HT1080 (cell line): ENCODE measurements at places on chromosomes 7 and 10. TPM values are rescaled to one million over a fixed set of nuclear protein-coding genes. Genes with fewer than 3 reads are reported as not detected.

DNA sequence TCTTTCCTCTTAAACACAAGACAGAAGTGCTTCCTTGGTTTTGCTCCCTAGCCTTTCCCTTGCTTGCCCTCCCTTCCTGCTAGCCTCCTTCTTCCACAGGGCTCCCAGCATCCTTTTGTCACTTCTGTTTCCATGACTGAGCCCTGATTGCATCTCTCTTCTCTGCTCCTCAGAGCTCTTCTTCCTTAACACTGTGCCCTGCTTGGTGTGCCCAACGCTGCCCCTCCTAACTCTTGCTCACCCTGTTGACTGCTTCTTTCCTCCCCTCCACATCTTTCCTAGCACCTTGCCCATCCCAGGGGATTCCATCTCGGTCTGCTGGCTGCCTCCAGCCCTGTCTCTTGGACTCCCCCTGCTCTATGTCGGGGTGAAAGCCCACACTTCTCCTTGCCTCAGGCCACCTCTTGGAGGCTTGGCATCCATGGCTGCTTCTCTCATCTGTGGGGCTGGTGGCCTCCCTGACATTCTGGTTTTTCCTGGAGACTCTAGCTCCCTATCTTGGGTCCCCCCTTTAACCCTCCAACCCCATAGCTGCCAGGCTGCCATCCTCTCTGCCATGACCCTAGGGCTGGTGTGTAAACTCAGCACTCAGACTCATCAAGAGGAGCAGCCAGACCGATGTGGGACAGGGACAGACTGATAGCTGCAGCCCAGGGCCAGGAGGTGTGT, 5.8 kb downstream of the IGFBP1 start:
- DNase-seq = no peak

GRCh38 chr7:41051535-41051934, 651.4 kb downstream of the INHBA start:
- DNase-seq = no peak

DNA sequence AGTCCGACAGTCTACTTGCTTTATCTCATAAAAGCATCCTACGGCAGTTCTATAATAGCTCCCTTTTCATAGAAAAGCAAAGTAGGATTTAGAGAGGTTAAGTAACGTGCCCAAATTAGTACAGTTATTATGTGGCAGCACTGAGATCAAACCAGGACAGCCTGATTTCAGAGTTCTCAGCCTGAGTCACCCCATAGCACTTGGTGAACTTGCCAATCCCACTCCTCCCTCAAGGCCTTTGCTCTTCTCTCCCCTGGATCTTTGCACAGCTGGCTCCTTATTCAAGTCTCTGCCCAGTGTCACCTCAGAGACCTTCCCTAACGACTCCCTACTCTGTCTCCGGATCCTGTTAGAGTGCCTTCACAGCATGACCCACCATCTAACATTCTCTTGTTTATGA, 438.0 kb upstream of the NFE2L3 start:
- DNase-seq = no peak

DNA sequence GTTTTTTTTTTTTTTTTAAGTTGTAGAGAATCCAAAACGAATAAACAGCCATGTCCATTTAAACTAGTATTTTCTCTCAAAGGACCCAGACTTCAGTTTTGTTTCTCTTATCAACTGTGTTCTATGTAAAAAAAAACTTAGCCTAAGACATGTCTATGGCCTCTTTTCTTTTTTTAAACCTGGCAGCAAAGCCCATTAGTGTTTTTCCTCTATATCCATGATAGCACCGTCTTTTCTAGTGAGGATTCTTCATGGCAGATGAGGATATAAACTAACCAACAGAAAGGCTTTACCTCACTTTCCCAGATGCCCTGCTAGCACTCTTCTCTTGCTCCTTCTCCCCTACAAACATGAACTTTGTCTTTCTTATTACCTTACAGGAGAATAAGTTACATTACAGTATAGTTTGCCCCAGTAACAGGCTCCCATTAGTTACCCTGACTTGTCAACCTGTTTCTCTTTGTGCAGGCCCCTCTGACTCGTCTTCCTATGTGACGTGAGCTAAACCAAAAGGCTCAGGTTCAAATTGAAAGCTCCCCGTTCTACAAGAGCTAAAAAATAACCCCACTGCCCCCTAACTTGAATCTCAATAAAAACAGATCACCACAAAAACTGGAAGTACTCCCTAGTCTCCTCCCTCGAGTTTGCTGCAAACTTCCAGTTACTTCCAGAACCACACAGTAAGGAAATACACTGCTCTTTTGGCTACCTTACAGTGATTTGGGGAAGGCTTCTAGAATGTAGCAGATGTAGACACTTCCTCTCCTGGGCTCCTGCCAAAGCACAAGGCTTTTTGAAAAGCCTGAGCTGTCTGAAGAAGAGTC, 20.1 kb downstream of the P4HA1 start:
- DNase-seq = peak; percentile 47

GRCh38 chr10:110717781-110718589, 73.8 kb downstream of the RBM20 start:
- no peak for DNase-seq

- no peak for DNase-seq
These were observed 32.7 kb upstream of the KLHL7 start for GRCh38 chr7:23072922-23073321.

- no peak for DNase-seq
These were observed 23.7 kb downstream of the ATAD1 start for GRCh38 chr10:87794285-87794684.

GRCh38 chr10:49745756-49746155, 16.4 kb downstream of the OGDHL start:
- no peak for DNase-seq

DNA sequence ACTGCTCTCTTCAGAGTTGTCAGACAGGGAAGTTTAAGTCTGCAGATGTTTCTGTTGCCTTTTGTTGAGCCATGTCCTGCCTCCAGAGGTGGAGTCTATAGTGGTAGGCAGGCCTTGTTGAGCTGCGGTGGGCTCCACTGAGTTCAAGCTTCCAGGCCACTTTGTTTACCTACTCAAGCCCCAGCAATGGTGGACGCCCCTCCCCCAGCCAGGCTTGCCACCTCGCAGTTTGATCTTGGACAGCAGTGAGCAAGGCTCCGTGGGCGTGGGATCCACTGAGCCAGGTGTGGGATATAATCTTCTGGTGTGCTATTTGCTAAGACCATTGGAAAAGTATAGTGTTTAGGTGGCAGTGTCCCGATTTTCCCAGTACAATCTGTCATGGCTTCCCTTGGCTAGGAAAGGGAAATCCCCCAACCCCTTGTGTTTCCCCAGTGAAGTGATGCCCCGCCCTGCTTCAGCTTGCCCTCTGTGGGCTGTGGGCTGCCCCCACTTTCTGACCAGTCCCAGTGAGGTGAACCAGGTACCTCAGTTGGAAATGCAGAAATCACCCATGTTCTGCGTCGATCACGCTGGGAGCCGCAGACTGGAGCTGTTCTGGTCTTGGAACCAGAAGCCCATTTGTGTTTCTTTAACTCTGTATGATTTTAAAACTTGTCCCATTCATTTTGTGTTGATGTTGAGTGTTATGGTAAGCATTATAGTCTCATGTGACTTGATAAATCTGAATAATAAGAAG, 89.2 kb upstream of the CALCR start:
- DNase-seq = no peak

GRCh38 chr7:130896898-130897514, 163.0 kb upstream of the KLF14 start:
- peak; percentile 71 for DNase-seq

GRCh38 chr10:36188461-36188860, 546.4 kb upstream of the FZD8 start:
- no peak for DNase-seq

GRCh38 chr10:17241611-17242333, 13.7 kb downstream of the VIM start:
- DNase-seq = no peak

GRCh38 chr7:100799037-100799896, 28.1 kb downstream of the EPHB4 start:
- peak; percentile 52 for DNase-seq

- DNase-seq = peak; percentile 35
These were observed 29.1 kb downstream of the ACTA2 start for GRCh38 chr10:88923520-88923919.

GRCh38 chr7:126052229-126052628, 1122.6 kb upstream of the POT1 start:
- DNase-seq = no peak

DNA sequence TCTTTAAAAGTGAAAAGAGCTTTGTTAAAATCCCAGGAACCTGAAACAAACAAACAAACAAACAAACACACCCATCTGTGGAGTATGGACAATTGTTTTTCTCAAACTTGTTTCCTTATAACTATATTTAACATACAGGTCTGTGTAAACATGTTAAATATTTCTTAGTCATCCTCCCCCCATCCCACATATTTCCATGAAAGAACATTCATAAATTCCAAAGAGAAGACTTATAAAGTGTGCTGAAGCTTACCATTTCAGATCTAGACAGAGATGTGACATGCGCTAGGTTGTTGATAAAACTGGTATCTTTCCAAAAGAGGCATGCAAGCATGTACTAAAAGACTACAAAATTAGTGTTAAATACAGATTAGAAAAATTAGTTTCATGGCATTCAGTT, 6.5 kb downstream of the FKBP14 start:
- no peak for DNase-seq

- DNase-seq = peak; percentile 71
These were observed 179.3 kb downstream of the NPSR1 start for GRCh38 chr7:34837316-34837715.

DNA sequence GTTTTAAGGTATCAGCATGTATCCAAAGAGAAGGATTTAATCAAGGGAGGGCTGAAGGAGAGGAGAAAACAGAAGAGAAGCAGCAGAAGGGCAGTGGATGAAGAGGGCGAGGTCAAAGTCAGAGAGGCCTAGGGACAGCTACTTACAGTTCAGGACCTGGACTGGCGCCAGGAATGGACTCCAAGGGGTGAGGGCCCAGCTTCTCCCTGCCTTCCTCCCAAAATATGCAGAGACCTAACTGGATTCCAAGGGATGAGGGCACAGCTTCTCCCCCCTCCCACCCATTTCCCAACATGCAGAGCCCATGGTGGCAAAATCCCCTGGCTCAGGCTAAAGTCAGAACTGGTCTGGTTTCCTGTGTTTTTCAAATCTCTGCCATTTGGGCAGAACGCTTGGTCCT, 3.4 kb upstream of the TCF7L2 start:
- DNase-seq = no peak

DNA sequence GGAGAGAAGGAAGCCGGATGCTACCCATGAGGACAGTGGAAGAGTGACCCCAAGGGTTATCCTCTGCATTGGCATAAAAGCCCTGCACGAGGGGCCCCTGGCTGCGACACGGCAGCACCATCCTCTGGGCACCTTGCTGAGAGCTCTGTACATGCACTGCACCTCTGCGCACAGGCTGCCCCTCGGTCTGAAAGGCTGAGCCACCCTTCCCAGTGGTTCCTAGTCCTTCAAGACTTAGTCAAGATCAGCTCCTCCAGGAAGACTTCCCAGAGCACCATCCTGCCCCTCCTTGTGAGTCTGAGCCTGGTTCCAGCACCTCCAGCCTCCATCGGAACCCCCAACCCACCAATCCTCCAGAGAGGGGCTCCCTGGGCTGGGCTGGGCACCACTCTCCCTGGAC, 37.9 kb upstream of the CNPY1 start:
- DNase-seq = no peak

DNA sequence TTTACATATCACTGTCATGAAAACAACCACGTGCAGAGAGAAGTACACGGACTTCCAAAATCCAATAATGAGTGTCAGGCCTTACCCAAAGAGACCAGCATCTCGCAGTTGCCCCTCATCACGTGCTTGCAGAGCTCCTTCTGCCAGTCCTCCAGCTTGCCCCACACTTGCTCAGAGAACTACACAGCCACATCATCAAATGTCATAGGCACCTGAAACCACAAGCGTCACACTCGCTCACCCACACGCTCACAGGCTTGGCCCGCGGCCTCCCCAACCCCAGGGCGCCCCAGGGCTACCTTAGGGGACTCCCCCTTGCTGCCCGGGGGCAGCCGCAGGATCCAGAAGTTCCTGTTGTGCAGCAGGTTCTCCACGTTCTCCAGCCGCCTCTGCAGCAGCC, 123.4 kb upstream of the ZNF746 start:
- DNase-seq = no peak

DNA sequence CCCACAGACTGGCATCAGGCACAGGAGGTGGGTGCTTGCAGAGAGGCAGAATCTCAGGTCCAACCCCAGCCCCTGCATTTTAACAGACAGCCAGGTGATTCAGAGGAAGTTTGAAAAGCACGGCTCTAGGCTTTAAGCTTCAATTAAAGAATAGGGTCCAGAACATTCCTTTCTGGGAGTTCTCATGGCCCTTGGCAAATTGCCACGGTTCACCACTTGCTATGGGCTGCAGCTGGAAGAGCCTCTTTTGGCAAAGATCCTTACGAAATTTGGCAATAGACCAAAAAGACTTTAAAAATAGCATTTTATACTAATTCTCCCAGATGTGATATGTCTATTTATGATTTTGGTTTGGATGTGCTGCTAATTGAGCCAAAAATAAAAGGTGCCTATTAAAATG, 148.1 kb downstream of the ITGA8 start:
- no peak for DNase-seq

- DNase-seq = no peak
These were observed 66.3 kb upstream of the HABP2 start for GRCh38 chr10:113486531-113486930.

GRCh38 chr10:96053985-96054384, 10.6 kb downstream of the CCNJ start:
- no peak for DNase-seq

DNA sequence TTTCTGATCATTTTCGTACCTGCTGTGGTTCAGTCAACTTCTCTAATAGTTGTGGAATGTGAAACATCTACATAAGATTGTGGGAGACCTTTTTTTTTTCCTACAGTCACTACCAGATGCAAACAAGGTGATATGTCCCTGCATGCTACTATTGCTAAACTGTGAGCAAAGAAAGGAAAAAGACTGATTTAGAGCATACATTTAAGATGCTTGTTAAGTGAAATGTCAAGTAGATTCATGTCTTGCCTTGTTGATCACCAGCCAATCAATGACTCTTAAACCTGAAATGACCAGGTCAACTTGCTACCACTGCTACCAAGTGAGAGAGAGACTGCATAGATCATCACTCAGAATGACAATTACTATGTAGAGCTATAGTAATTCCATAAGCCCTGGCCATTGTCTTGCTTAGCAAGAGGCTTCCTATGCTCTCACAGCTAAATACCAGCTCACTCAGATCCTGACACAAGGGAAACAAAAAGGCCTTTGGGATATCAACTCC, 84.3 kb upstream of the SKAP2 start:
- no peak for DNase-seq

Gene NEUROD6
- not detected in 2 replicates for total RNA-seq

Gene FZD8
- 48.3 and 55.9 TPM in 2 replicates for total RNA-seq

Gene SLC18A3
- not detected in 2 replicates for total RNA-seq

Gene GNAT3
- not detected in 2 replicates for total RNA-seq

Gene TAF3
- total RNA-seq = 2.6 and 3.1 TPM in 2 replicates

Gene CRYGN
- not detected in 2 replicates for total RNA-seq

Gene COPG2
- total RNA-seq = 11.1 and 15.3 TPM in 2 replicates

Gene TCF7L2
- total RNA-seq = 3.3 and 9.6 TPM in 2 replicates

Gene TMEM273
- not detected in 2 replicates for total RNA-seq

Gene CPA1
- total RNA-seq = not detected in 2 replicates

Gene GPR22
- total RNA-seq = not detected in 2 replicates

Gene XRCC2
- total RNA-seq = 10.5 and 10.9 TPM in 2 replicates
